ENCODE measurements at places on chromosomes 12 and 14.

DNA sequence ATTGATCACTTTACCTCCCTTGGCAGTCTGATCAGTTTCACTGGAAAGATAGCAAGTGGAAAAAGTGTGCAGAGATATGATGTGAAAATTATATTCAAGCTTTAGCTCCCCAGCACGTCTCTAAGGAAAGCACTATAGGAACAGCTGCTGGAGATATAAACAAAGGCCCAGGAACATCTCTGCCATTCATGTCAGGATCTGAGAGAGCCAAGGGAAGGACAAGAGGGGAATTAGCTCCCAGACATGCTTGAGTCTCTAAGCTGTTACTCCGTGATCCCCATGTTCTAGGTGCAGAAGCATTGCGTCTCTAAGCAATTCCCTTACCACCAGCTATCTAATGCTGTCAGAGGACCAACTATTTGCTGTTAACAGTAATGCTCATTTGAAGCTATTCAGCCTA, 700.2 kb downstream of the DIO2 start:
- DNase-seq, result no peak

- DNase-seq, result no peak
These were observed 1.1 kb downstream of the LGALS3 start for GRCh38 chr14:55130196-55130550.

DNA sequence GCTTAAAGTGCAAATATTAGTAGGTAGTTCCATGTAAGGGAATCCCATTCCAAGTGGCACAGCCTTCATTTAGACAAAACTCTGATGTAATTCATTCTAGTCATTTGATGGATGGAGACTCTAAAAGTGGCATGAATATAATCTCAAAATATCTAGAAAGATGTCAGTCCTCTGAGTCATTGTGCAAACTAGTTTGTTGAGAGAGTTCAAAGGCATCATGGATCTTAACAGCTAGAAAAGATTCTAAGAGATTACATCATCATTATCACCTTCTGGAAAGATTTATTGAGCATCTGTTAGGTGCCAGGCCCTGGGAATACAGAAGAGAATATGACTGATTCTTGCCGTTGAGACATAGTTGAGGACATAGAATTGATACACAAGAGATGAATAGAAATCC, 30.7 kb downstream of the CRADD start:
- no peak for DNase-seq

- no peak for DNase-seq
These were observed 246.7 kb downstream of the DACT1 start for GRCh38 chr14:58884442-58884841.

DNA sequence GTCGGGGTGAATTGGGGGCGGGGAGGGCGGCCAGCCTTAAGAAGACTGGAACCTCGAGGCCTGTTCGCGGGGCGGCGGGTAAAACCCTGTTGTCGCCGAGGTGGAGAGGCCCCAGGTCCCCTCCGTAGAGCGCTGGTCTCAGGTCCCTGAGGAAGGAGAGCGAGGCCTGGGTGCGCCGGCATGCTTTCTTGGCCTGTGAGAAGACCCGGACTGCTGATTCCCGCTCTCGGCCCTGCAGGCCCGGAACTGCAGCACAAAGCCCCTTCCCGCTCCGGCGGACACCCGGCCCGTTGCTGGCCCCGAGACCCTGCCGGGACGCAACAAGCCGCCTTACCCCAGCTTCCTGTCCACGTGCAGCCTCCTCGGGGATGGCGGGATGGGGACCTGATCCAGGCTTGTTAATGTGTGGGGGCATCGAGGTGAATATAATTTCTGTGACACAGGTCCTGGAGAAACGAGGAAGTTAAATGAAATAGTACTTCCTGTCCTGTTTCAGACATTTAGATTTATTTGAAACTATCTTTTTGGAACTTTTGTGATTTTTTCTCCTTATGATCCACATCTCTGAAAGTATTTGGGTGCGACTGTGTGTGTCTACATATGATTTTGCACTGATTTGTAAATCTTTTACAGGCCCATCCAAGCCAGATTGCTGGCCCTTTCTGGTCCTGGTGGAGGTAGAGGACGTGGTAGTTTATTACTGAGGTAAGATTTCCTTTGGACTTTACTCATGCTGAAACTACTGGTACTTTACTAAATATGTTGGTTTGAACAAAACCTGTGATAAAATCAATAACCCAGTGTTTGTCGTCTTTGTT, 600 bp downstream of the PNN start:
- peak; percentile 29 for DNase-seq

- DNase-seq, result no peak
These were observed 130.3 kb upstream of the FUT8 start for GRCh38 chr14:65281991-65282895.

DNA sequence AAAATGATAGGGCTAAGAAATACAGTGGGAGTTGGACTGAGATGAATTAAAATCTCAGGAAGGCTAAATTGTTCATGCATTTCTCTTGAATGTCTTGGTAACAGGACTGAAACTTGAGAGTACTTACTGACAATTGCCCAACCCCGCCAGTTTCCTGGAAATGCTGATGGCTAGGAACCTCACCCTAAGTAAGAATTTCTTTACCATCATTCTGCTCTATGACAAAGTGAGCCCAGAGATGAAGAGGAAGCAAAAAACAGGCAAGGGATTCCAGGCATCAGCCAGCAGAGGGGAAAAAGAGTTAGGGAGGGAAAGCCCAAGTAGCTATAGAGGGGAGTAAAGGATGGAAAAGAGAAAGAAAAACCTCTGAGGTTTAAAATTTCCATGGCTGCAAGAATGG, 397.7 kb downstream of the MDGA2 start:
- no peak for DNase-seq

- no peak for DNase-seq
These were observed 15.9 kb downstream of the KCTD10 start for GRCh38 chr12:109461049-109461845.

GRCh38 chr12:31518680-31519227, 72.2 kb downstream of the DENND5B start:
- DNase-seq, result no peak

DNA sequence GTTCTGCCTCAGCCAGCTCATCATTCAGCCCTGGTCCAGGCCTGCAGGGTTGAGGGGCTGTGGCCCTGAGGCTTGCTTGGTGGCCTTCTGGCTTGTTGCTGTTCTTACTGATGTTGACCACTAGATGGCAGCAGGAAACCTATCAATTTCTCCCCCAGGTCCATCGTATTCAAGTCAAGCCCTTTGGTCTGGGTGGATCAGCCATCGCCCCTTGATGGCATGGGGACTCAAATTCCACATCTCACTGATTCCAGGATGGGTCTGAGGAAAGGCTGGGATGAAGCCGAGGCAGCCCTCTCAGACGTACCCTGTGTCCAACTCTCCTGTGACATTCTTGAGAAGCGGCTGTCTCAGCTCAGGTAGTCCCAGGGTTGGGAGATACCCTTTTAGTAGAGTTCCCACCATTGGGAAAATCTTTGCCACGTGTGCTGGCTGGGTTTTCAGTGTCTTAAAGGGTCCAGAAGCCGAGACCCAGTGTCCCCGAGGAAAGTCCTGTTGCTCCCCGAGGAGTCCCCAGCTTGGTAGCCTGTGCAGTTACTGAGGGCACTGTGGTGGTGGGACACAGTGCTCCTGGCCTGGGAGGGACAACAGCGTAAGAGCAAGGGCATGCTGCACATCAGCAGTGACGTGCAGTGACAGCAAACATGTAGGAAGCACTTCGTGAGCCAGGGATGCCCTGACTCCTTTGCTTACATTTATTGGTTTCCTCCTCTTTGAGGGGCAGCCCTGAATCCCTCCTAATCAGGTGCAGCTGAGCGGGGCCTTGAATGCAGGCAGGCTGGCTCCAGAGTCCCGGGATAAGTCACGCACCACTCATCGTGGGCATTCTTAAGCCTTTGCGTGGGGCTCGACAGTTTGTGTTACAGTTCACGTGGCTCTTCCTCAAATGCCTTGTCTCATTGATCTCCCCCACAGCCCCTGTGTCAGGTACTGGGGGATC, 58.6 kb downstream of the TSPAN9 start:
- no peak for DNase-seq

GRCh38 chr12:59298296-59298695, 297.5 kb upstream of the SLC16A7 start:
- DNase-seq, result no peak

- no peak for DNase-seq
These were observed 240 bp downstream of the BTG1 start for GRCh38 chr12:92145481-92145730.

GRCh38 chr14:51269634-51270033, 29.6 kb downstream of the TMX1 start:
- no peak for DNase-seq

DNA sequence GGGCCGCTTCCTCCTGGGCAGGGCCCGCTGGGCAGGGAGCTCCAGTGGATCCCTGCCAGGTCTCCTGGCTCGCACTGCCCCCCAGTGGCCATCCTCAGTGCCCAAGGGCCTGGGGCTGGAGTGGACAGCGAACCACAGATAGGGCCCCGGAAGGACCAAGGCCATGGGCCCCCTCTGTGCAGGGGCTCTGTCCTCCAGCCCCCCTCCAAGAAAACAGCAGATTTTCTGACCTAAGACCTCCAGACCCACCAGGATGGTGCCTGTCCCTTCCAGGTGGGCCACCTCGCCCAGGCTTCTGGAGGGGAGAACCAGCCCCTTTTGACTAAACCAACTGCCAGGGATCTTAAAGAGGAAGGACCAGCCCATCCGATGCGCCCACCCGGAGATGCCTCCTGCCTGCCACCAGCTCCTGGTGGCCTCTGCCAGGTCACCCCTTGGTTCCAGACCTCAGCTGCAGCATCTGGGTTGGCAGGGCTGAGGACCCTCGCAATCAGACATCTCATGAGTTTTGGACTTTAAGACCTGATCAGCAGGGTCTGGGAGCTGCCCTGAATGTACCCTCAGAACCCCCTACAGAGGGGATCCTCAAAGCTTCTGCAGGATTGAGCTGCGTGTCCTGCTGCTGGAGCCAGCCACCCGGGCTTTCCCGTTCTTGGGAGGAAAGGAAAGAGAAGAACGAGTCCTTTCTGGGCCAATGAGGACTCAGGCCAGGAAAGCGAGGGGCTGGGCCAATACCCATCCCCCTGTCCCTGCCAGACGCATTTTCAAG, 325.8 kb upstream of the DIO3 start:
- no peak for DNase-seq

GRCh38 chr14:105476097-105476830, 1.6 kb downstream of the CRIP2 start:
- no peak for DNase-seq

DNA sequence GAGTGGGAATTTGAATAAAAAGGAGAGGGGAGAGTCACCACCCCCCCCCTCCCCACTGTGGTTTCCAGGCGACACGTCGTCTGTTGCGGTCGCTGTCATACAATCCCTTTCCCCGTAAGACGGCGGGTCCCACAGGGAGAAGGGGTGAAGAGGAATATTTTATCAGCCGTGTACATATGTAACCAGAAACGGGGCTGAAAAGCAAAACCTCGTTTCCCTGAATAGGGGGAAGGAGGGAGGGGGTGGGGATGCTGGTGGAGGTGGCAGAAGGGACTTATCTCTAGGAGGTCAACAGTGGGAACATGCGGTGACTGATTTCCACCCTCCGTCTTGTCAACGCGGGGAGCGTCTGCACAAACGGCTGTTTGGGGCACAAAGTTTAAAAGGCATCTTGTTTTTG, 171.4 kb downstream of the RBM19 start:
- DNase-seq, result no peak
